ENCODE measurements at places on chromosomes 6 and 20.

DNA sequence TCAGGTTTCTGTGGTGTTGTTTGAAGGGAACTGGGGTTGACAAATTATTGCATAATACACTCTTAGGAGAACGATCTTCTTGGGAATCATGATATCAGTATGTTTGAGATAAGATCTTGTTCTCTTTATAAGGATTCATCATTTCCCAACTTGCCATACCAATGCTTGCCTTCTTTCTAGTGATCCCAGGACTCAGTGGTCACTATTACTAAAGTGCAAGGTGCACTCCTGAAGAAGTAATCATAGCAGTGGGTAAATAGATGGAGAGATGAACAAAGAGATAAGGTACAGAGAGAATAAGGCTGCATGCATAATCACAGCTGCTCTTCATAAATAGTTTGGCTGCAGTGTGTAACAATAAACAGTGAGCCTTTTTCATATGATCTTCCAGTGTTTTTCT is 404.0 kb downstream of the DOK5 start:
- DNase-seq: no peak

DNA sequence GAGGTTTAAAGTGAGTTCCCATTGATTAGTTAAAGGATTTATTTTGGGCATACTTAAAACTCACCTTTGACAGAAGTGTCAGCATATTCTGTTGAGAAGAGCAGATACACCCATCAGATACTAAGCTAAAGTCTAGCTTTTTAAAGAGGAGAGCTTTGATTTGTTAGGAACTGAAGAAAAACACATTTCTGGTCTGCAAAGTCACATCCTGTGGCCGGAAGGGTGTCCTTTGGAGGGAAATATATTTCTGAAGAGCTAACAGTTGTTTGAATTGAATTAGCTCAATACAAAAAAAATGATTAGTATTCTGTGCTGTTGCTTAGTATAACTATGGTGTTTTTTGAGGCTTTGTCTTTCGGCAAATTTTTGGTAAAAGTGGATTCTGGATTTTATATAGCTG is 302.7 kb downstream of the RFPL4B start:
- no peak for DNase-seq

GRCh38 chr6:55729665-55730064 is 145.7 kb downstream of the BMP5 start:
- no peak for DNase-seq

DNA sequence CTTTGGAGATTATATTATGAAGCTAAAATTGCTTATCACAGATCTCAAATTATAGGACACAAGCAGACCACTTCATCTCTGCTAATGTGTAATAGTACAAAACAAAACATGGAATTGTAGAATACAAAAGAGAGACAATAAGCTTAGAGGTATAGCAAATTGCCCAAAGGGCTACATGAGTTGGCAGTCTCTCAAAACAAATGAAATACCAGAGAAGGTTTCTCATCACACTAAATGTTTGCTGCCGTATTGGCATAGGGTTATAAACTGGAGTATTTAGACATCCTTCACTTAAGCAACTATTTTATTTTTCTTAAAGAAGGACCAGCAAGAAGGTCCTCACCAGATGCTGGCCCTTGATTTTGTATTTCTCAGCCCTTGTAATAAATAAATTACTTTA is 5.9 kb upstream of the EYA4 start:
- DNase-seq: no peak

GRCh38 chr6:2732503-2733089 is 18.1 kb downstream of the MYLK4 start:
- DNase-seq: no peak

DNA sequence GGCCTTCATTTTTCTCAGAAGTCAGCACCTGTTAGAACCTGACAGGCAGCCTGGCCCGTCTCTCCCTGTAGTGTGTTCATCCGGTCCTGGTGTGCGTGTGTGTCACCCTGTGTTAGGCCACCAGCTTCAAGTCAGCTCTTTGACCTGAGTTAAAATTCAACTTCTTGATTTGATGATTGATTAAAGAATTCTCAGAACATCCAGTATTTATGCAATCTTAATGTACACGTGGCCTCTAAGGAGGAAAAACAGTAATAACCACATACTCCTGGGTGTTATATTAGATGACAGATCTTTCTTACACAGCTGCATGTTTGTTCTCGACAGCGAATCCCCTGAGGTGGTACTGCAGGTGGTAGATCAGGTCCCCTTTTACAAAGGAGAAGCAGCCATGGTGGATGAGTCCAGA is 19.1 kb upstream of the TMEM217 start:
- no peak for DNase-seq

DNA sequence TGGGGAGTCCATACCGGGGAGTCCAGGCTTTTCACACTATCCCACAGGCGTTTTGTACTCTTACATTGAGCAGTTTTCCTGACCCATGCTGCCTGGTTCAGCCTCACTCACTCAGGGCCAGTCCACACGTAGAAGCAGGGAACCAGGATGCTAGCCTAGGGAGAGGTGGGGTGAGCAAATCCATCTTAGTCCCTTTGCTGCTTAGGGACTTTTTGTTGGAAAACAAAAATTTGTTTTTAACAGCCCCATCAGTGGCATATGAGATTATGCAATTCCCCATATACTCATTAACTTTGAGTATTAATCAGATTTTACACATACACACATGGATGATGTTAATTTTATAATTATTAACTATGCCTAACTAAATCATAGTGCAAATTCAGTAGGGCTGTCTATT is 84.2 kb downstream of the EZR start:
- DNase-seq: no peak

DNA sequence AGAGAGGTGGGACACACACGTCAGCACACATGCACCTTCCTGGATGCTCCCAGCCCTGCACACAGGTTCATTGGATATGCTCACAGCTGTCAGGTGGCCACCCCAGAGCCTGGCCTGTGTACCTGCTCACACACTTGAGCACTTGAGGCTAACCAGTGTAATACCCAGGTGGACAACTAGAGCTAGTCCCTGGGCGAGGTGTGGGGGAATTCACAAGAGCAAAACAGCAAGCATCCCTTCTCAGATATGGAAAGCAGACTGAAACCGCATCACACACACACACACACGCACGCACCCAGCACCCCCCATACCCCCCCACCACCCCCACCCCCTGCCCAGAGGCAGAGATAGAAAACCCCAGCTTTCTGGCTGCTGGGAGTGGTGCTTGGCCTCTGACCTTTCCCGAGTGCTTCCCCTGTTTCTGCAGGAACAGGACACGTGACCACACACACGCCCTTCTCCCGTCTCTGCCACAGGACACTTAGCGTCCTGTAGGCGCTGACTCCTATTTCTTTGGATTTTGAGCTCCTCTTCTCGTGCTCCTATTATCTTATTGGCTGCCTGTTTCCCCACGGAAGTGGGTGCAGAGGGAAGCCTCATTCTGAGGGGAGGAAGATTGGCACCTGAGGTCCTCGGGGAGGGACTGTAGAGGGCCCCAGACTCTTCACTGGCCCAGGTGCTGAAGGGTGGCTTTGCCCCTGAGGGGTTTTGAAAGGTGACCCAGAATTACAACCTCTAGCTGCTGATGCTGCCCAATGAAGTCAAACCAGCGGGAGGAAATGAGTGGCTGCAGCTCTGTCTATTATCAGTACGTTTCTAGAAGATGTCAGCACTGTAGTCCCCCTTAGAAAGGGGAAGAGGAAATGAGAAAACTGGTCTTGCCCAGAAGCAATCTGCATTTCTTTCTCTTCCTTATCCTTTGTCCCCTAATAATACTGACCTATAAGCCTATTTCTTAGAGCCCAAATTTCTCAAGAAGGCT is 65.8 kb downstream of the SYTL3 start:
- DNase-seq: no peak

DNA sequence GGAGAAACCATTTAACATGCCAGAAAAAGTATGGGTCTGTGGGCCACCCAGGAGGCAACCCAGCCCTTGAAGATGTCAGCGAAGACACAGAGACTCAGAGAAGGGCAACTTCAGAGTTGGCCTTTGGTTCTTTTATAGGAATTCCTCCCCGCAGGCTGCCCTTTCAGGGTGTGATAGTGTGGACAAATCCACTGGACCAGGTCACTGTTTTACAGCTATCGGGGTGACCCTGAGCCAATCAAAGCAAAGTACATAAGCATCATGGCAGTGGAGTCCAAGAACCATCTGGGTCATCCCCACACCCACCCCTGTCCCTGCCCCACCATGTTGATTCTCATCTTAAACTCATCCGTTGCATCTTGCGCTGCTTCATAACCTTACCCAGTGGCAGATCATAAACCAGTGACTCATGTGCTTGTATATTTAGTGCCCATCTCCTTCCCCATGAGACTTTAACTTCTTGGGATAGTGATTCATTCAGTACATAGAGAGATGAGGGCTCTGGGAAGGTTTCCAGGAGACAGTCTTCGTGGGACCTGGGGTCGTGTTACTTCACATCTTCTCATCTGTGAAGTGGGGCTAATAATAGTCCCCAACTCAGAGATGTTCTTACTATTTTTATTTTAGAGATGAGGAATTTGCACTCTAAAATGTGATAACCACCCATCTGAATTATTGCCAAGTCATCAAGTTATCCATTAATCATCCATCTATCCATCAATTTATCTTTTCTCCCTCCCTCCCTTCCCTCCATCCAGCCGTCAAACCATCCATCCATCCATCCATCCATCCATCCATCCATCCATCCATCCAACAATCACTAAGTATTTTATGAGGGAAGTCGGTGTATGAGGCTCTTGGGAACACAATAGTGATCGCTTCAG is 51.0 kb downstream of the EDN3 start:
- peak; percentile 39 for DNase-seq

DNA sequence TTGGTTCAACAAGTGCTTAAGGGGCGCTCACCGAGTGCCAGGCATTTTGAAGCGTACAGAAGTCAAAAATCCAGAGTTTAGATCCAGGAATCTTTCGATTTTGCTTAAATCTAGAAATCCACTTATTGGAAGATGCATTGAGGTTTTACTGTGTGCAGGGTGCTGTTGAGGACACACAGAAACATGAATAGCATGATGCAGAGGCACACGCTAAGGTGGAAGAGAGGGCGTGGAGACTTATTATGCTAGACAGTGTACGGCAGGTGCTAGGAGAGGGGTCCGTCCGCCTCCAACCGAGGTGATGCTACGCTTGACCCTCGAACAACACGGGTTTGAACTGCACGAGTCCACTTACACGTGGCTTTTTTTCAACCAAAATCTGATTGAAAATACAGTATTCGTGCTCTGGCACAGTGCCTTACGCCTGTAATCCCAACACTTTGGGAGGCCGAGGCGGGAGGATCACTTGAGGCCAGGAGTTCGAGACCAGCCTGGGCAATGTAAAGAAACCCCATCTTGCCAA is 1.0 kb upstream of the KIF13A start:
- no peak for DNase-seq

DNA sequence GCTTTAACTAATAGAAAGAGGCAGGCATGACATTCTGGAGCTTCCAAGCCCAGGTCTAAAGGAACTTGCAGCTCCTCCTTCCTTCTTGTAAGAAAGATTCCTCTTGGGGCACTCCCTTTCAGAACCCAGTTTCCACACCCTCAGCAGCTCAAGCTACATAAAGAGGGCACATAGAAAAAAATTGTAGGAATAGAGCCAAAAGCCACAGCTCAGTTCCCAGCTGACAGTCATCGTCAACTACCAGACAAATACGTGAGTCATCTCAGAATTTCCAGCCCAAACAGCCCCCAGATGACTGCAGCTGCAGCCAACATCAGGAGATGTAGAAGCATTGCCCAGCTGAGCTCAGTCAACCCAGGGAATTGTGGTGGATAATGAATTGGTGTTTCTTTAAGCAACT is 349.8 kb upstream of the ARID1B start:
- DNase-seq: peak; percentile 95

DNA sequence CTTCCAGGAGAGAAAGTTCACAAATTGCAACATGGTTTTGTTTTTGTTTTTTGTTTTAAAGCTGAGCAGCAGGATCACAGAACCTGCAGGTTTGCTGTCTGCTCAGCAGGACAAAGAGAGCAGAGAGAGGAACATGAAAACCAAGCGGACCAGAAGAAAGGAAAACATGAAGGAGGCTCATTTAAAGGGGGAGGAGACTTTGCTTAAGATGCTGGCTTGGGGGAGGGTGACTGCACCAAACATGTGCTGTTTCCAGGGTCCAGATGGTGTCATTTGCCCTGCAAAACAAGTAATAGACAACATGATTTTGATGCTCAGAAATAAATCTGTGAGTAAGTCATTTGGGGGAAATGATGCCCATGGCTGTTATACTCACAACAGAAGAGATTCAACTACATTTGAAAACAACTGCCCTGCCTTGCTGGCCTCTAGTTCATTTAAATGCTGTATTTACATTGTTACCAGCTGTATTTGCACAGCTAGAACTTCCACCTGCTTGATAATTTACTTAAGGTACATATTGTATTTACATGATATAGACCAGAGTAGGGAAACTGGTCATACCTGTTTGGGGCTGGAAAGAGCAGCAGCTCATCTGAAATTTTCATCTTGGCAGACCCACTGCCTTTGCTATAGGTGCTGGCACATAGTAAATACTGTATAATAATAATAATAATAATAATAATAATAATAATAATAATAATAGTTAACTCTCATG is 32.2 kb upstream of the CHD6 start:
- no peak for DNase-seq

GRCh38 chr20:59832406-59833363 is 100.8 kb downstream of the SYCP2 start:
- DNase-seq: no peak

GRCh38 chr6:147999001-147999540 is 343.6 kb upstream of the SASH1 start:
- no peak for DNase-seq

DNA sequence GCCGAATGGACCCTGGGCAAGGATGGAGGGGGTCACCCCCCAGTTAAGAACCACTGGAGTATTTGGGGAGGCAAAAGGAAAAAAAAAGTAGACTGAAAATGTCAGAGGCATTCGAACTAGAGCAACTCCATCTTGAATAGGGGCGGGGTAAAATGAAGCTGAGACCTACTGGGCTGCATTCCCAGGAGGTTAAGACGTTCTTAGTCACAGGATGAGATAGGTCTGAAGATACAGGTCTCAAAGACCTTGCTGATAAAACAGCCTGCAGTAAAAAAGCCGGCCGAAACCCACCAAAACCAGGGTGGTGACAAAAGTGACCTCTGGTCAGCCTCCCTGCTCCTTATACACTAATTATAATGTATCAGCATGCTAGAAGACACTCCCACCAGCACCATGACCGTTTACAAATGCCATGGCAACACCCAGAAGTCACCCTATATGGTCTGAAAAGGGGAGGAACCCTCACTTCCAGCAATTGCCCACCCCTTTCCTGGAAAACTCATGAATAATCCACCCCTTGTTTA is 70.4 kb upstream of the KCNG1 start:
- no peak for DNase-seq

- no peak for DNase-seq
Measured at GRCh38 chr20:18190338-18191233, 52.9 kb downstream of the KAT14 start.

GRCh38 chr20:36193977-36194712 is 39.6 kb downstream of the EPB41L1 start:
- DNase-seq: no peak

GRCh38 chr6:18019539-18020534 is 32.4 kb upstream of the KIF13A start:
- DNase-seq: no peak

DNA sequence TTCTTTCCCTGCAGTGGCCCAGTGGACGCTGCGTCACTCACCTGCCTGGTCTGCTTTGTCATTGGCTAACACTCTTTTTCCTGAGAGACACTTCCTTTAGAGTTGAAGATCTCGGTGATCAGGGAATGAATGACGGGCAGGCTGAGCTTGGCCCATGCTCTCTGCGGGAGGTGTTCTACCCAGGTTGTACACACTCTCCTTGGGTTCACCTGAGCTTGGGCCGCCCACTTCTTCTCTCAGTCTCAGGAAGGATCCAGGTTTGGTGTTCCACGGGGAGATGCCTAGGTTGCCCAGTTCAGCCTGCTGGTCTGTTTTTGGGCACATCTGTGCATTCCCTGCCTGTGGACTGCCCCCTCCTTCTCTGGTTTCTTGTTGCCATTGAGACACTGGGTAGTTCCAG is 66.7 kb upstream of the SLC22A1 start:
- no peak for DNase-seq
